ENCODE measurements at places on chromosomes 3 and 15. TPM values are rescaled to one million over a fixed set of nuclear protein-coding genes. Genes with fewer than 3 reads are reported as not detected.

DNA sequence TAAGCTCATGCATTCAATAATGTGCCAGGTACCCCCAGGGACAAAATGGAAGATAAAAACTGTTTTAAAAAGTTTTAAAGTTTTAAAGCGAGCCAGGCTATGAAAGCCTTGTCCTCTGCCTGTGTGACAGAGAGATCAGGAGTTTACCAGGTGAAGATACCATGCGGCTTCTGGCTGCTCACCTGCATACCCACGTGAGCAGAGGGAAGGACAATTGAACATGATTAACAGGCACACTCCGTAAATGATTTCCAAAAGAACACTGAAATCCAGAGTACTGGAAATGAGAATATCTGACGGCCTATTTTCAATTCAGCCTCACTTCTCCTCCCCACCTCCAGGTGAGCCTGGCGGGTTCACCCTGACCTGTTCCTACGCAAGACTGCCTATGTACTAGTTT is 42.1 kb downstream of the CCDC191 start:
- DNase-seq, result no peak

GRCh38 chr15:67906382-67906781 is 66.5 kb upstream of the RNU6-1 start:
- no peak for DNase-seq

DNA sequence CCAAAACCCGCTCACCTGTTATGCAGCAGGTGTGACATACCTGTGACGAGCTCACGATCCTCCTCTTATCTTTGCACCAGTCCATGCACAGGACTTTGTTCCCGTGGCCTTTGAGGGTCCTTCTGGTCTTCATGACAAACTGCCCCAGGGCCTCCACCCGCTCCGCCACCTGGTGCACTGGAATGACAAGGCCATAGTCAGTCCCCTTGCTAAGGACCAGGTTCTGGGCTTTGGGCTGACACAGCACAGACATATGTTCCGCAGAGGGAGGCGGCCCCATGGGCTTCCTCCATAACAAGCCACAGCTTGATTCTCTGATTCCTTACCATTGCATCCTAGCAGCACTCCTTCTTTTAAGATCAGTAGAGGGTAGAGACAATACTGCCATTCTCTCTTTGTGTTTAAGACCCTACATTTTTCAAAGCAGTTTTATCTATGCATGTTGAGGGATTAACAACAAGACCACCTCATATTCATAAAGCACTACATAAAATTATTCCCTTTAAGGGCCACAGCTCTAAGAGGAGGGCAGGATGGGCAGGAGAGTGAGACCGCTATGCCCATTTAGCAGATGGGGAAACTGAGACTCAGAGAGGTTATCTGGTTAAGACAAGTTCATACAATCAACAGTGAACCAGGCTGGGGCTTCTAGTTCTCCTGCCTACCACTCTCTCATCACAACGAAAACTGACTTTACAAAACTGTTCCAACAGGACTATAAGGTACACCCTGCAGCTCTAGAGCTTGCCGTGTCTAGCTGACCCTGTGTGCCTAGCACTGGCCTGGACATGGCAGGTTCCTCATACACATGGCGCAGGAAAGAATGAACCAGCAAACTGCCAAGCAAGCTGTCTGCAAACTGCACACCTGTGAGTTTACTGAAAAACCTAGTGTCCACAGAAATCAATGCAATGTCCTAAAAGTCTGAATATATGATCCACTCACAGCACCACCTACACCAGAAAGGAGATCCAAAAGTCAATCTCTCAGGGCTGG is 37.0 kb downstream of the GNB5 start:
- no peak for DNase-seq

- no peak for DNase-seq
These were observed 83.8 kb downstream of the RAD18 start for GRCh38 chr3:8879347-8879944.

- no peak for DNase-seq
These were observed 725.2 kb upstream of the GOLIM4 start for GRCh38 chr3:168820810-168821415.

GRCh38 chr3:49839193-49839809 is 17.1 kb downstream of the TRAIP start:
- peak; percentile 78 for DNase-seq

DNA sequence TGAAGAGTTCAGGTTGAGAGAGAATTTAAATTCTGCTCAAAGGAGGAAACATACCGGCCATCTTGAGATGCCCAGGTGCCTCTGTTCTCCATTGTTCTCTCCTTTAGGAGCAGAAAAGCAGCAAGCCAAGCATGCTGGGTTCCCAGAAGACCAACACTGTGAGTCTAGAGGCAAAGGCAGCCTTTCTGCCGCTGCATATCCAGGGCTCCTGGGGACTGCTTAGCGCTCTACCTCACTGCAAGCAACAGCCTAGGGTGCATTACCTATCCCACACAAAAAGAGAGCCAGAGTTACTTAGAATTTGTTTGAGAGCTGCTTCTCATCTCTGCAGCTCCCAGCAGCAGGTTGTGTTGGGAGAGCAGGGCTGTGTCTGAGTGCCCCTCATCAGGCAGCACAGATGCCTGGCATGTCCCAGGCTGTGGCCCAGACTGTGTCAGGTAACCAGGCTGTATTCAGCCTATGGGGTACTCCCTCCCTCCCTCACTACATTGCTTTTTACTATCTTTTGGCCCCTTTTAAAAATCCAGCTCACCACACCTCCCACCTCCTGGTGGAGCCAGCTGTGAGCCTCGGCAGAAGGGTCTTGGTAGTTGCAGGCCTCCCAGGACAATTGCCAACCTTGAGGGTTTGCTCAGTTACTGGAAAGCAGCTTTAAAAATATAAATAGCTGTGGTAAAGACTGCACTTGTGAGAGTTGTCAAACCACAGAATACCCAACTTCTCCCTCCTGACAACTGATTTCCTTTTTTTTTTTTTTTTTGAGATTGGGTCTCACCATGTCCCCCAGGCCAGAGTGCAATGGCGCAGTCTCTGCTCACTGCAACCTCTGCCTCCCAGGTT is 30.2 kb downstream of the BCL2L10 start:
- no peak for DNase-seq

- no peak for DNase-seq
These were observed 86.2 kb downstream of the RFTN1 start for GRCh38 chr3:16427103-16427965.

- DNase-seq, result no peak
These were observed 224.3 kb downstream of the SNRPN start for GRCh38 chr15:25178835-25179672.

DNA sequence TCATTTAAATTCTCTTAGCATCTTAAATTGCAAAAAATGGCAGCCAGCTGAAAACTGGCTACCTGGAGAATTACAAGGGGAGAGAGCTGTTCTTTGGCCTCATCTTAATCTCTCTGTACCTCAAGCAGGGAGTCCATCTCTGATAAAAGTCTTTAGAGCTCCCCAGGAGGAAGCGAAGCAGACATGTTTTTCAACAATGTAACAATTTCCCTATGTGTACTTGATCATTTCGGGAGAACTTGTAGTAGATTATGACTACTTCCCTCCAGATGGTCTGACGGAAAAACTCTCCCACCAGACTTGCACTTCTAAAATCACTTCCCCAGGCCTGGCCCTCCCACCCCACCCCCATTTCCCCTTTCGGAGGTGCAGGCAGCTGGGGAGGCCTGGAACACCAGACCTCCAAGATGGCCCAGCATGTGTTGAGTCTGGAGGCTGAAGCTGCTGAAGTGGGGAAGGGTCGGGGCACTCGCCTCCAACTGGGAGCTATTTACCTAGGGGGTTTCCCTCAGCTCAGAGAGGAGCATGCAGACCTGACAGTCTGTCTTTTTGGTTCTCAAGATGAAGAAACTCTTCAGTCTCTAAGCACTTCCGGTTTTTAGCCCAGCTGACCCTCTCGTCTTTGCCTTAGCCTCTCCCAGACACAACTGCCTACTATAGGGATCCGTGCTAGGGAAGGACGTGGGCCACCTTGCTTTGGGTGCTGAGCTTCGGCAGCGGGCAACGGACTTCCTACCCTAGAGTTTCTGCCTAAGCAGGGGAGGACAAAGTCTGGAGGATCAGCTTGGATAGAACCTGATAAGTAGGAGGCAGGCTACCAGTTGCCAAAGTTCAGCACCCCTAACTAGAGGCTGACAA is 164.0 kb upstream of the TBL1XR1 start:
- no peak for DNase-seq

DNA sequence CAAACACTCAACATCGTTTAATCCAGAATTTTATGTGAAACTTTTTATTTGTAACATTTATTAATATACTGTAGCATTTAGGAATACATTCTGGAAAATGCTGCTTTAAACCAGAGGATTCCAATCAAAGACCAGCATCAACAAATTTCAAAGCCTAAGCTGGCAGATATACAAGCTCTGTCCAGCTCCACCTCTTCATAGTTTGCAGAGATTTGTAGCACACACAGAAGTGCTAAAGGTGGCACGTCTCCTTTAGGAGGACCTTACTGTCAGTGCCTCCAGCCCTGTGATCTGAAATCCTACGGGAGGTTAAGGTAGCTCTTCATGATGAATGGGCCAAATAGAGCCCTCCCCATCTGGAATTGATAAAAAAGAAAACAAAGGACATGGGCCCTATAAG is 329.7 kb upstream of the NECTIN3 start:
- DNase-seq, result no peak

- DNase-seq, result no peak
These were observed 20.2 kb upstream of the TMEM41A start for GRCh38 chr3:185519021-185519420.

- DNase-seq, result no peak
These were observed 45.0 kb downstream of the ZMAT3 start for GRCh38 chr3:179026636-179027035.

- DNase-seq, result no peak
These were observed 174.2 kb downstream of the NR1D2 start for GRCh38 chr3:24119321-24119751.

Gene ISL2
- polyA plus RNA-seq, result not detected

Gene IL5RA
- 0.73 TPM for polyA plus RNA-seq

Gene OSBPL10
- 22.9 TPM for polyA plus RNA-seq

Gene CGNL1
- 63.7 TPM for polyA plus RNA-seq

Gene LOXL1
- polyA plus RNA-seq, result 70.4 TPM

Gene DUOXA2
- not detected for polyA plus RNA-seq

Gene CKMT1A
- 2.5 TPM for polyA plus RNA-seq

Gene MFGE8
- 133 TPM for polyA plus RNA-seq

Gene MB21D2
- polyA plus RNA-seq, result 16.0 TPM

Gene GP9
- 0.47 TPM for polyA plus RNA-seq

Gene KLHDC8B
- 41.1 TPM for polyA plus RNA-seq

Data from left kidney (tissue), 8 donors.